ENCODE measurements at places on chromosomes 2 and 18.

DNA sequence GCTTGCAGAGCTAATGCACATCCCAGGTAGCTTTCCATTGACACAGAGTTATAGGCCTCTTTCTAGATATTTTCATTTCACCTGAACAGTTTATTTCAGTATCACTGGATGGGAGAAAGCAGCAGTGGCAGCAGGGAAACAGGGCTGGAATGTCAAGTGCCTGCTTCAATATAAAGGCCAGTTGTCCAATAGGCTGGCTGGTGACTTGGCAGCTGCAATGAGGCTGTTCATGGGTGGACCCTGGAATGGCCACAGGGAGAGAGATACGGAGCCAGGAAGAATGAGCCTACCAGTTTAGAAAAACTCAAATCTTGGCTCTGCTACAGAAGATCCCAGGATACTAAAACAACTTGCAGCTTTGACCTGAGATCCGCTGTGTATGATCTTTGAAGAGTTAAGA, 185.0 kb downstream of the BCL11A start:
- no peak for DNase-seq

DNA sequence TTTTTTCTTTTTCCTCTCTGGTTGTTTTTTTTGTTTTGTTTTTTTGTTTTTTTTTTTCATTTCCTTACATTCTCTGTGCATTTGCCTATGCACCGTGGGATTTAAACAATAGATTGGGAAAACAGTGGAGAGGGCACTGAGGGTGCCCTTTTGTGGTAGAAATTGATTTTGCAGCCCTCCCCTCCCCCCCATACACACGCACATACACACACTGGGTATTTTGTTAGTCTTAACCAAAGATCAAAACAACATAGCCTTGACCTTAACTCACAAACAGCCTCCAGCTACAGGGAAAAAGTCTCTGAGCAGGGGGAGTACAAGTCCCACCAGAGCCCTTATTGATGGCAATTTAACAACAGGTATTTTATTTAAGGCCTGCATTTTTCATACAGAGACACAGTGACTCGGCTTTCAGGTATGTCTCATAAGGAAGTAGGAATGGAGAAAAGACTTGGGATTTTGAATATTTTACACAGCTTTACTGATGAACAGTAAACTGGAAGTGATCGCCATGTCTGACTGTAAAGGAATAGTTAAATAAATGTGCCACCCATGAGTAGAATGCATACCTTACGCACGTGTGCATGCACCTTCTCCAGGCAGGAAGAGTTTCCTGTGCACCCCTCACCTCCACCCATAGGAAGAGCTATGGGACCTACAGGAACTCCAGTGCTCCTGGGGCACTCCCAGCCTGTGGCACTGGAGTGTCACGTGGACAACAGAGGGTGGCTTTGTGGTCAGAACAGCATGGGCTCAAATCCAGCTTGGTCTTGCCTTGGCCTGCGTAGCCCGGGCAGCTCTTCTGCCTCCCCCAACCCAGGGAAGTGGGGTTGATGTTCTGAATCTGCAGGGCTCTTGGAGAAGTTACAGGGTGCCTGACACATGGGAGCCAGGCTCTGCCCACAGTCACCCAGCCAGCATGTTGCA, 266.4 kb downstream of the ANAPC1 start:
- no peak for DNase-seq

DNA sequence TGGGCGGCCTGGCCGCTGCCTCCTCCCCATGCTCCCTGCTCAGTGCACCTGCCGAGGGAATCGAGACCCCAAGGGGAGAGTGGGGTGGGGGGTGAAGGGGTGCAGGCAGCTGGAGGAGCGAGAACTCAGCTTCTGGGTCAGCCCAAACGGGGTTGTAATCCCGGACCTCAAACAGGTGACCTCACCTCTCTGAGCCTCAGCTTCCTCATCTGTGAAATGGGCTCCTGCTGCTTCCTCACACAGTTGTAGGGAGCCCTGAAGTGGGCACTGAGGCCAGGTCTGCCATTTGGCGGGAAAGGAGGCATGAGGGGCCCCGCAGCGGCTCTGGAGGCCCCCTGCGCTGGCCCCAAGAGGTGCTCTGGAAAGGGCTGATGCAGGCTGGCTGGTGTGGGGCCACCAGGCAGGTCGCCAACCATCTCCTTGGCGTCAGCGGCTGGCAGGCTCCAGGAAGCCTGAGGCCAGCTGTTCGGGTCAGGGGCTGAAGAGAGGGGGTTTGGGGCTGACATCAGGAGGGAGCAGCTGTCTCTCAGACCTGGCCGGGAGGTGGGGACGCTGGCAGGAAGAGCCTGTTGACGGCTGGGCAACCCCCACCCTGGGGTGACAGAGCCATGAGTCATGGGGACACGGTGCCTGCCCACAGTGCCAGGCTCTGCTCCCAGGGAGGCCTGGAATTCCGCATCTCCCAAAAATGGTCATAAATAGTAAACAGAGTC, 4.9 kb downstream of the KLHL30 start:
- no peak for DNase-seq

DNA sequence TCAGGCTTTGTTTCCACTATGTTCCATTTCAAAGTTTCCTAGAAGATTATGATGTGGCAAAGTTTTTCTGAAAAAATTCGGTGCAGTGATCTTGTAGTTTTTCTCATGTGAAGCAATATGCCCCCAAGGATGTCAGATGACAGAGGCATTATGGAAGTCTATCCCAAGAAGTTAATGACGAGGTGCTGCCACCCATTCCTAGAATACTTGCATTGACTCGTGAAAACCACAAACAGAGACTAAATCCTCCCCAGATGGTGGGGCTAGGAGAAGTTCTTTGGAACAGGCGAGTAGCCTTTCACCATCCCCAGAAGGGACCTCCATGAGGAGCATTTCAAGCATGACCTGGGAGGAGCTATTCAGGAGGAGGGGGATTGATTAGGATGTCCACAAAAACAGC, 40.2 kb upstream of the COPS8 start:
- DNase-seq: no peak

GRCh38 chr2:126885751-126886210, 12.9 kb upstream of the TEX51 start:
- no peak for DNase-seq

DNA sequence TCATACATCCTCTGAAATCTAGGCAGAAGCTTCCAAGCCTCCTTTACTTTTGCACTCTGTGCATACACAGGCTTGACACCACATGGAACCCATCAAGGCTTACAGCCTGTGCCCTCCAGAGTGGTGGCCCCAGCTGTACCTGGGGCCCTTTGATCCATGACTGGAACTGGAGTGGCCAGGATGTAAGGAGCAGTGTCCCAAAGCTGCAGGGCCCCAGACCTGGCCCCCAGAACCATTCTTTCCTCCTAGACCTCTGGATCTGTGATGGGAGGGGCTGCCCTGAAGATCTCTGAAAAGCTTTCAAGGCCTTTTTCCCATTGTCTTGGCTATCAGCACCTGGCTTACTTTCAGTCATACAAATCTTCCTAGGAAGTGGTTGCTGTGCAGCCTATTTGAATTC, 63.1 kb upstream of the NOL4 start:
- DNase-seq: no peak

DNA sequence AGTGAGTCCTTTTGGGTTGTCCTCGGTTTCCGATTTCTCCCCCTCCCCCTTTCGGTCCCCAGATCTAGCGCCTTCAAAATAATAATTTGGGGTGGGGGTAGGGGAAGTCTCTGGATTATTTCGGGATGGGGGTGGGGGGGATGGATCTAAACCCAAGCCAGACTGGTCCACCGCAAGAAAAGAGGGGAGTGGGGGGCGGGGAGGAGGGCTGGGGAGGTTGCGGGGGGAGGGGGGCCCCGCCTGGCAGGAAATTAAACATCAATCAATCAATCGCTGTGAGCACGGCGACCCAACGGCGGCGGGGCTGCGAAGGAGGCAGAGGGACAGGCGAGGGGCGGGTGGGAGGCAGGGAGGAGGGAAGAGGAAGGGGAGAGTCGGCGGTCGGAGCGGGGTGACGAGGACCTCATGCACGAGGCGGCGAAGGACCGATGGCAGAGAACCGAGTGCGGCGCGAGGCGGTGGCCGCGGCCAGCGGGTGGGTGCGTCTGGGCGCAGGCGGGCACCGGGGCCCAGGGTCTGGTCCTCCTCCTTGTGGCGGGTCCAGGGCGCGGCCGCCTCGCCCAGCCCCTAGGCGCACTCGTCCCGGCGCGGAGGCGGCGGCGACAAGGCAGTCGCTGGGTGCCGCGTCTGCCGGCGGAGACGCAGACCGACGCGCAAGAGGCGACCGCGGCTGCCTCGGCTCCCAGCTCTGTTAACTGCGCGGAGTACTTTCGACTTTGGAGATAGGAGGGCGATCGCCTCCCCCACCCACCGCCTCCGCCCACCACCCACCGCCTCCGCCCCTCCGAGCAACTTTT, 468 bp upstream of the SATB2 start:
- DNase-seq: peak; percentile 88
